ENCODE measurements at places on chromosomes 3 and 15. TPM values are rescaled to one million over a fixed set of nuclear protein-coding genes. Genes with fewer than 3 reads are reported as not detected.

Gene PCOLCE2
- total RNA-seq = not detected

Gene CCR9
- total RNA-seq = not detected

Gene AMOTL2
- 127 TPM for total RNA-seq

Gene RHCG
- not detected for total RNA-seq

Gene LINGO1
- total RNA-seq = under 0.01 TPM

Gene HCLS1
- 82.7 TPM for total RNA-seq

Gene TMIE
- not detected for total RNA-seq

Gene KY
- not detected for total RNA-seq

Gene ALS2CL
- total RNA-seq = 11.2 TPM

Gene OR5K2
- total RNA-seq = not detected

Measured in mammary microvascular endothelial cell (primary cell).